ENCODE measurements at places on chromosomes 2 and 18. TPM values are rescaled to one million over a fixed set of nuclear protein-coding genes. Genes with fewer than 3 reads are reported as not detected.

TRIM43 gene
- polyA plus RNA-seq = not detected

MYO7B gene
- polyA plus RNA-seq = not detected

OXER1 gene
- polyA plus RNA-seq = 1.5 TPM

TMEM17 gene
- 1.7 TPM for polyA plus RNA-seq

ZC3H6 gene
- polyA plus RNA-seq = 4.9 TPM

SPATA3 gene
- polyA plus RNA-seq = not detected

TRABD2A gene
- 5.5 TPM for polyA plus RNA-seq

OST4 gene
- 617 TPM for polyA plus RNA-seq

CACNB4 gene
- 2.7 TPM for polyA plus RNA-seq

SAG gene
- polyA plus RNA-seq = not detected

UGT1A9 gene
- not detected for polyA plus RNA-seq

COL5A2 gene
- 6.7 TPM for polyA plus RNA-seq

ERICH2 gene
- 3.2 TPM for polyA plus RNA-seq

DCAF17 gene
- polyA plus RNA-seq = 11.0 TPM

CFC1 gene
- polyA plus RNA-seq = 0.28 TPM

C2orf80 gene
- polyA plus RNA-seq = 0.92 TPM

GALNT14 gene
- 5.6 TPM for polyA plus RNA-seq

GRCh38 chr2:1978706-1979105, 234.4 kb upstream of the PXDN start:
- no peak for DNase-seq

DNA sequence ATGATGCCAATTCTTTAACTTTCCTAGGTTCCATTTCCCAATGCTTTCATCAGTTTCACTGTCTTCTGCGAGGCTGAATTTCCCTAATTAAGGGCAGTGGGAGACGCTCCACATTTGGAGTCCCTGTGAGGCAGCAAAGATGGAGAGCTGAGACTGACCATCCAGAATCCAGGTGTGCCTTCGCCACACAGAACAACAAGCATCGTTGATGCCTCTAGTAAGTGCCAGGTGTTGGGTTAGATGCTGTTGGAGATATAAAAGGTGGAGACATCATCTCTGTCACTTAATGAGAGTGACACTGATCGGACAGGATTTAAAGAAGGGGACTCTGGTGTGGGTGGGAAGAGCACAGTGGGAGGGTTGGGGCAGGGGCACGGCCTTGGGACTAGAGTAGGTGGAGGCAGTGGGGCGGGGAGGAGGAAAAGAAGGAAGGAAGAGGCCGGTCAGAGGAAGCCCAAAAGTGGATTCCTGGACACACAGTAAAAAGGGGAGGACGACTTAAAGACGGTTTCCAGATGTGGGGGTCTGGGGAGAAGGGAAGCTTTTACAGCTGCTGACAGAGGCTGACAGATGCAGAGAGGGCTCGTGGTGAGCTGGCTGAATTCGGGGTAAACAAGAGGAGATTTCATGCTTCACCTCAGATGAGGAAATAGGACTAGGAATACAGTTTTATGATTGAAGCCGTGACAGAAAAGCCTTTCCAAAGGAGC, 113.0 kb downstream of the BCL2 start:
- DNase-seq = no peak

DNA sequence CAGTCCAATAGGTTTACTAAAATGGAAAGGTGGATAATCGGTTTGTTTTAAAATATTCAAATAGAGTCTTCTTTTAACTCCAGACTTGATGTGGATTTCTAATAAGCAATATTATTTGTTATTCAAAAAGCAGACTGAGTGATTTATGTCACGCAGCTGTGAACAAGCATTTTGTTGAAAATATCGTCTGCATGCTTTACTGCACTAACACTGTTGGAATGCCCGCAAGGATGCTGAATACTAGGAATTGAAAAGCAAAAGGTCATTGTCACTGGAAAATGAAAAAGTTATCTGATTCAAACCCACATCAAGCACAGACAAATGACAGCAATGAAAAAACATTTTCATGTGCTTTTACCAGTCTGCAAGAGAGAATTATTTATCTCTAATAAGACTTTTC, 31.1 kb downstream of the CHN1 start:
- no peak for DNase-seq

DNA sequence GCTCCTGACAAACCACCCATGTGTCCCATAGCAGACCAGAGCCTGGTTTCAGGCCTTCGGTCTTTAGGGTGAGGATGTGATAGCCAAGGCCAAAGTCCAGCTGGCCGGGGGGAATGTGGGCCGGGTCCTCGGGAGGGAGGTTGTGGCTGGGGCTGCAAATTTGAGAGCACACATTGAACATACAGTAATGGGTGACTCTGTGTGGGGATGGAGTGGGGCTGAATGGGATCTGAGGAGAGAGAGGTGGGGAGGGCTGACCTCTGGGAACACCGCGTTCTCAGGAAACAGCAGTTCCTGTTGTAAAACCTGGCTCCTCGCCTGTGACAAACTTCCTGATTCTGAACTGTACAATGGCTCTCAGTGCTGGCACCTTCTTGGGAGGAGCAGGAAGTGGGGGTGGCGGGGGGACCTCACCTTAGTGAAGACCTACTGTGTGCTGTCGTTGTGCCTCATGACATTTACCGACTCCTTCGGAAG, 48.8 kb downstream of the MCFD2 start:
- no peak for DNase-seq

DNA sequence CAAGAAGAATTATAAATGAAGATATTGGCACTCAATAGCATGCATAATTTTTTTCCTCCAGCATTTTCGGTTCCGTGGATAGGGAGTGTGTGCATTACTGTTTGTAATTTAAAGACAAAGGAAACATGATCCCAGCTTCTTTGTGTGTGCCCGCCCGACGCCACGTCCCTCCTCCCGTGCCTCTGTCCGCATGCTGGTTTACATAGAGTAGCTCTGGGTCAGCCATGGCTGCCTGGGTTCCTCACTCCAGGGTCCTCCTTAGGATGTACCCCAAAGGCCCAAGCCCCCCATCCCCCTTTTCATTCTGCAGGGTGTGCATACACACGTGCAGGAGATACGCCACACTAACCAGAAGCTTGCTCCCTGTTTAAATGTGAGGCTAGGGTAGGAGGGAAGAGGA, 214.7 kb downstream of the KLHL29 start:
- DNase-seq = no peak

- DNase-seq = peak; percentile 91
Observed at GRCh38 chr2:27086090-27086723, 365 bp upstream of the KHK start.

- DNase-seq = no peak
Observed at GRCh38 chr18:58901783-58902182, 37.1 kb downstream of the ZNF532 start.

- DNase-seq = no peak
Observed at GRCh38 chr2:18991177-18992168, 366.9 kb downstream of the OSR1 start.

GRCh38 chr2:70480468-70480867, 73.2 kb downstream of the TGFA start:
- no peak for DNase-seq

GRCh38 chr2:241751152-241751551, 16.7 kb downstream of the D2HGDH start:
- DNase-seq = no peak

GRCh38 chr2:56133441-56133840, 50.3 kb upstream of the CCDC85A start:
- DNase-seq = no peak

- no peak for DNase-seq
Observed at GRCh38 chr2:143515318-143515717, 386.1 kb downstream of the ARHGAP15 start.

GRCh38 chr2:127278959-127279358, 15.0 kb downstream of the ERCC3 start:
- no peak for DNase-seq

DNA sequence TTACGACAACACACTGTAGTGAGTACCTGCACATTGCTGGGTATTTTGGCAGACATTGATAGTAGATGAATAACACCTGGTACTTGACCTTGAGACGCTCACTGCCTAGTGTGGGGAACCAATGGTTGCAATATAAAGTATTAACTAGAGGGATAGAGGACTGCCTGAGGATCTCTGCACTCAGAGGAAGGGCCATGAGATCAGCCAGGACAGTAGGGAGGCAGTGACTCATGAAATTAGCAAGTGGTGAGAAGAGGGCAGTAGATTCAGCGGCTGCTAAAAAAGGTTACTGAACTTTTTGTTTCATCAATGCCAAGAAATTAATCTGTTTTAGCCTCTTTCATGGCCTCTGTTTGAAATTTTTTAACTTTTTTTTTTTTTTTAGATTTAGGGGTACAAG, 250.8 kb upstream of the TCF4 start:
- no peak for DNase-seq

DNA sequence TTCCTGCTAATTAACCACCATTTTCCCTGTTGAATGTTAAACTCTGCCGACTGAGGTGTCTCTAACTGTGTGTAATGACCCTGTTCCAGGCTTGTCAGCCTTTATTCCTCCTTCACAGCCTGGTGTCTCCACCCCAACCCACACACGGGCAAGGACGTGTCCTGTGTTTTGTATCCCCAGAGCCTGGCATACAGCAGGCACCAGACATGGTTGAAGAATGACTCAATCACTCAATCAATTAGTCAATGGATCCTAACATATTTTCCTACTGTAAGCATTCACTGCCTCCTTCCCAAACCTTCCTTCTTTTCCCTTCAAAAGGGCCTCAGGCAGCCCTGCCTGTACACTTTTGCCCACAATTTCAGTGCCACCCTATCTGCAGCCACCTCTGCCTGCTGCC, 2.7 kb upstream of the TNS1 start:
- no peak for DNase-seq

- DNase-seq = no peak
Observed at GRCh38 chr2:43293744-43294695, 67.6 kb upstream of the ZFP36L2 start.

- no peak for DNase-seq
Observed at GRCh38 chr18:33957707-33958106, 267.0 kb downstream of the NOL4 start.

- DNase-seq = no peak
Observed at GRCh38 chr2:47072728-47073191, 82.3 kb downstream of the STPG4 start.

DNA sequence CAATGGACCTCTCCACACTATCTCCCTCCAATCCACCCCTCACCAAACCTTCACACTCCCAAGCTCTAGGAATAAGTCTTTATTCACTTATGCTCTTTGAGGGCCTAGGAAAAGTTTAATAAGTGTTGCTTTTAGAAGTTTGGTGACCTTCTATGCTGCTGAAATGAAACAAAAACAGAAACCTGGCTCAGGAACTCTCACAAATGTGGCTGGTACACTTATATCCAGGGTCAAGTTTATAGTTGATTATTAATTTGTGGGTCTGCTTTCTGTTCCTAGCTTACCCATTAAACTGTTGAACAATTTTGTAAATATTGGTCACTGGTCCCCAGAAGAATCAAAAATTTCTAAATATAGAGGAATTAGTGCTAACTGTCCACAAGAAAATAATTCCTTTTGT, 14.2 kb upstream of the ANKRD44 start:
- no peak for DNase-seq

GRCh38 chr18:5651736-5652135, 107.9 kb upstream of the EPB41L3 start:
- no peak for DNase-seq

- DNase-seq = no peak
Observed at GRCh38 chr2:207423886-207424285, 105.9 kb upstream of the CREB1 start.

DNA sequence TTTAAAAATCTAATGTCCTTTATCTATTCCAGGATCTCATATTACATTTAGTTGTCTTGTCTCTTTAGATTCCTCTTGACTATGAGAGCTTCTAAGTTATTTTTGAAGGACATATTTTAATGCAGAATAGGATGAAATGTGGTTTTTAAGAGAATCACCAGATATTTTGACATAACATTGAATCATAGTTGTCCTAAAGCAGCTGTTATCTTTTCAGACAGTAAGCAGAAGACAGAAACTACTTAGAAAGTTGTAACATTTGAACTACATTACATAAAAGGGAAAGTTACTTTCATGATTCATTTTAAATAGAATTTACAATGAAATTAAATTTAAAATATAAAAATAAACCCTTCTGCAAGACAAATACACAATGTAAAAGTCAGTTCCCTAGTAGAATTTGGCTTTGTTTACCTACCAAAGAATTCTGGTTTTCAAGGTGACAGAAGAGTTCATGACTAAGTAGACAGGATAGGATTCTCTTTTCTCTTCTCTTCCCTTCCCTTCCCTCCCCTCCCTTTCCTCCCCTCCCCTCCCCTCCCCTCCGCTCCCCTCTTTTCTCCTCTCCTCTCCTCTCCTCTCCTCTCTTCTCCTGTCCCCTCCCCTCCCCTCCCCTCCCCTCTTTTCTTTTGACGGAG, 186.0 kb downstream of the DIS3L2 start:
- DNase-seq = no peak

GRCh38 chr2:18664421-18664820, 75.1 kb upstream of the NT5C1B start:
- DNase-seq = no peak

GRCh38 chr2:108404784-108405397, 27.1 kb downstream of the SULT1C4 start:
- DNase-seq = no peak

DNA sequence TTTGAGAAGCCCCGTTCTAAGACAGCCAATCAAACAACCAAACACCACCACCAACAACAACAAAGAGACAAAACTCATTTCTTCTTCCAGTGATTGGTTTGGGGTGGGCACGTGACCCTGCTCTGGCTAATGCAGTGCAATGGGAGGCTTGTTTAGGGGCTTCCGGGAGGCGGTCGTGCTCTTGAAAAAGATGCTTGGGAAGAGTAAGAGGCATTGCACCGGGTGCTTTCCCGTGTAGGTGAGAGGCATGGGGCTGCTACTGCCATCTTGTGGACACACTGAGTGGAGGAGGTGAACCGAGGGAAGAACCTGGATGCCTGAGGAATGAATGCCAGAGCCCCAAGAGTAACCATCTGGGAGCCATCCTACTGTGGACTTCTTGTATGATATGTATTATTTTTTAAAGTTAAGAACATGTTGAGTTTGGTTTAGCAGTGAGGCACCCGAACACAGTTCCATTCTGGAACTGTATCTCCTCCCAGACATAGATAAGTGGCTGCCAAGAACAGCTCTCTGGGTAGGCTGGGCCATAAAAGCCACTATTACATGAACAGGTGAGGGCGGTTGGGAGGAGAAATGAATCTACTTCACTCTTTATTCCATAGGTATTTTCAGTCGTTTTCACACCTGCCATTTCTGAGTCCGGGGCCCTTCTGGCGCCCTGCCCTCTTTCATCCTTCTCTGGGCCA, 19.1 kb upstream of the ARHGAP25 start:
- peak; percentile 95 for DNase-seq

GRCh38 chr2:194346193-194346592, 1310.8 kb upstream of the SLC39A10 start:
- DNase-seq = peak; percentile 9

- DNase-seq = no peak
Observed at GRCh38 chr2:126650994-126651393, 5.0 kb upstream of the GYPC start.

GRCh38 chr2:196750977-196751631, 48.4 kb downstream of the GTF3C3 start:
- peak; percentile 90 for DNase-seq

- DNase-seq = no peak
Observed at GRCh38 chr18:74609535-74609934, 11.9 kb downstream of the ZNF407 start.

- peak; percentile 40 for DNase-seq
Observed at GRCh38 chr2:72154386-72154975, 6.8 kb upstream of the CYP26B1 start.
